ENCODE measurements at places on chromosomes 3 and 15.
A peak's percentile ranks its signal among the peaks of the same experiment; 100 is the strongest.

GRCh38 chr3:116153174-116153573, 292.1 kb downstream of the LSAMP start:
- DNase-seq = no peak

- DNase-seq = no peak
Observed at GRCh38 chr3:124014366-124014942, 22.5 kb upstream of the ROPN1 start.

GRCh38 chr15:96700555-96700954, 370.1 kb downstream of the NR2F2 start:
- DNase-seq = no peak

- no peak for DNase-seq
Observed at GRCh38 chr15:80744826-80745225, 34.3 kb upstream of the CEMIP start.

DNA sequence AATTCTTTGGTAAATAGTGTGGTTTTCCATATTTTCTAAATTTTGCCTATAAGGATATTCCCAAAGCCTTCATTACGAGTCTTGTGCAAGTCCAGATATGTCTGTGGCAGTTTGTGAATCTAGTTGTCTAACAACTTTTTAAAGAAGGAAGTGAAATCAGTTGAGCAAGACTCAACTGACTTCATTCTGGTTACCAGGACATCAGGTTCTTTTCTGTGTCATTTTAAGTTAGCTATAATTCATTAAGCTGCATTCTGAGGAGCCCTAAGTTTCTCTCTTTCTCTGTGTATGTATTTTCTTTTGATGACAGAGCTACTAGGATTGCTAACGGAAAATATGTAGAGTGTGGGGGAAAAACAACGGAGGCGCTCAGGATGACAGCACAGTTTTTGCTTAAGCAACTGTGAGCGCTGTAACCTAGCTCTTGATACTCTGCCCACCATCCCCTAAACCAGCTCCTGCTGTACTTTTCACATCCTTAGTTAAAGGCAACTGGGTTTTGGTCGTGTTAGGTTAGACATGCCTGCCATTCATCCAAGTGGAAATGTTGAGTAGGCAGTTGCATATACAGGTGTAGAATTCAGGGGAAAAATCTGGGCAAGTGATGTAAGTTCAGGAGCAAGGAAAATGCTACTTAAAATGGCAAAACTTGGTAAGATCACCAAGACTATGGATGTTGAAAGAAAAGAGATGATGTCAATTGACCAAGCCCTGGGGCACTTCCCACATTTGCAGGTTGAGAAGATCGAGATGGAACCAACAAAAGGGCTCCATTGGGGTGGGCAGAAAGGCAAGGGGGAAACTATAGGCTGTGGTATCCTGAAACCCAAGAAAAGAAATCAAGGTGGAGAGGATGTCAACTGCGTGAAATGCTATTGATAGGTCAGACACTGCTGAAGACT, 9.2 kb downstream of the MFSD1 start:
- DNase-seq = no peak

GRCh38 chr3:100029689-100030088, 84.6 kb downstream of the FILIP1L start:
- DNase-seq = no peak

GRCh38 chr3:41405466-41405865, 206.2 kb downstream of the CTNNB1 start:
- DNase-seq = no peak

- DNase-seq = peak; percentile 32
Observed at GRCh38 chr3:133426721-133427120, 26.9 kb downstream of the BFSP2 start.

- peak; percentile 47 for DNase-seq
Observed at GRCh38 chr3:185976977-185977678, 39.3 kb upstream of the TRA2B start.

DNA sequence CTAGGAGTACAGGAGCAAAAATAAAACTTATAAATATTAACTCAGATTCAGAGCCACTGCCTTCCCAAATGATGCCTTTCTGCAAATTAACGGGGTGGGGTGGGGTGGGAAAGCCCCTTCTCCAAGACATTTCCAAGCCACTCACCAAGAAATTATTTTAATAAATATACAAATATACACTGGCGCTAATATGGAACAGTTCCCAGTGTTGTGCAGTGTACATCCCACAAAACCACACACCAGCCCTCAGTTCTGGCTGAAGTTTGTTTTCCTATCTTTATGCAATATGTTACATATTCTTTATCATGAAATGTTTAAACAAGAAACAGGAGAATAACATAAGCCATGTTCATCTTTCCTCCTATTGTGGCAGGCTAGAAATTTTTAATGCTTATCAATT, 53.0 kb upstream of the GYG1 start:
- no peak for DNase-seq

DNA sequence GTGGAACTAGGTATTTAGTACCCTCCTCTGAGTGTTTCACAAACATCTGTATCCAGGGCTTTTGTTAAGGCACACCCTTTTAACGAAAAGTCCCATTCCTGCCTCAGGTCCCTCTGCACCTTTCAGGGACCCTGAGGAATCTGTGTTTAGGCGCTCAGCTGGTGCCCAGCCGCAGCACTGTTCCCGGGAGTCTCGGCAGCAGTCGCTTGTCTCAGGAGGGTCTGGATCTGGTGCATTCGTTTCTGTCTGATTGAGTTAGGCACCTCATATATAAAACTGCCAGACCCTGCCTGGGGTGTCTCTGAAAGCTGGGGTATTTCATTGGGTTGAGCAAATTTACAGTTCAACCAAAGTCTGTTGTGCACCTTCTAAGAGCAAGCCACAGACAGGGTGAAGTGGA, 162.8 kb upstream of the TOPAZ1 start:
- no peak for DNase-seq

GRCh38 chr3:7392206-7392605, 531.3 kb downstream of the GRM7 start:
- DNase-seq = no peak

DNA sequence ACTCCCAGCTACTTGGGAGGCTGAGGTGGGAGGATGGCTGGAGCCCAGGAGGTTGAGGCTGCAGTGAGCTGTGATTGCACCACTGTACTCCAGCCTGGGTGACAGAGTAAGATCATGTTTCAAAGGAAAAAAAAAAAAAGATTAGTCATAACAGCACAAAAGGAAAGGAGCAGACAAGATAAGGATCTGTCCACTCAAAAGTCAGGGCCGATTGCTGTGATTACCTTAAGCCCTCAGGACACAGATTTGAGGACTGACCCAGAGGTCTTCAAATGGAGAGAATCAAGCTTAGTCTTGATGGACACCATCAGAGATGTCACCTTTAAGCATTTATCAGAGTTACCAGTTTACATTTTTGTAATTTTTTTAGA, 23.9 kb upstream of the HEG1 start:
- DNase-seq = no peak

DNA sequence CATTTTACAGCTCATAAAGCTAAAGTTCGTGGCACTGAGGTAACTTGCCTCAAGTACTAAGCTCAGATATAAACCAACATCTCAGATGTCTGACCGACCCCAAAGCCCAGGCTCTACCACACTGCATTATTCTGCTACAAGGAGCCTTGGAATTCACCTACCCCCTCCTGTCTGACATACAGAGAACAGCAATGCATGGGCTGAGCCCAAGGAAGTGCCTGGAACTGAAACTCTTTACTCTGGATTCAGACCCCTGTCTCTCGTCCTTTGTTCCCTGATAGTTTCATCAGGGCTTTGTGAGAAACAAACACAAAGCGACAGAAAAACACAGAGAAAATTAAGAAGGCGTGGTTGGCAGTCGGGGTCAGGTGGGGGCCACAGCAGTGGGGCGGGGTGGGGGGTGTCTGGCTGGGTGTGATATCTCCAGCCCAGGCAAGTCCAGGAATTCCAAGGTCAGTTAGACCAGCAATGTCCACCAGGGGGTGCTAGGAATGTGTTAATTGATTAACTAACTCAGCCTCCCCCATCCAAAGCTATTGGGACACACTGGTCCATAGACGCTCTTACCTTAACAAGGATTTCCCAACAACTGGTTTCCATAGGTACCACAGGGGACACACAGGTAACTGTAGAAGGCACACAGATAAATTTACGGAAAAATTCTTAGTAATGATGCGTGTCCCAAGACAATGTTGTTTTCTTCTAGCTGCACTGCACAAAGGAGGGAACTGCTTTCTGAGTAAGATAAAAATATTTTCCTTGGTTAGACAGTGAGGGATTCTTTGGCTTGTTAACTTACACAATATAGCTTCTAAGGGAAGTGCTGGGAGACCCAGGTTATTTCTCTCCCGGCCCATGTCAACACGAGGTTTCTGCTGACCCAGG, 18.8 kb upstream of the SSUH2 start:
- DNase-seq = peak; percentile 32

DNA sequence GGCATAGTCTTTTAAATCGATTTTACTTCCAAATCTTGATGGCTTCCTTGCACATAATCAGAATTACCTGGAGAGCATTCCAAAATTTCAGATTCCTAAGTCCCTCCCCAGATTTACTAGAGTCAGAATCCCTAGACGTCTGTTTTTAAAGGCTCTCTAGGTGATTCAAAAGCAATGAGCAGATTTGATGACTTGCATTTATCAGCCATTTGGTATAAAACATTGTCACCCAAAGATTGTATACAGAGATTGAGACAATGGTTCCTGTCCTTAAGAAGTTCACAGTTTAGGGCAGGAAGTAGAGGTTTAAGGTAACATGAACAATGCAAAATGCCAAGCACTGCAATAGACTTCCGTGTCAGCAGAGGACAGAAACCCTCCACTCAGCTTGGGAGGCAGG, 2.6 kb upstream of the PYGO1 start:
- no peak for DNase-seq

DNA sequence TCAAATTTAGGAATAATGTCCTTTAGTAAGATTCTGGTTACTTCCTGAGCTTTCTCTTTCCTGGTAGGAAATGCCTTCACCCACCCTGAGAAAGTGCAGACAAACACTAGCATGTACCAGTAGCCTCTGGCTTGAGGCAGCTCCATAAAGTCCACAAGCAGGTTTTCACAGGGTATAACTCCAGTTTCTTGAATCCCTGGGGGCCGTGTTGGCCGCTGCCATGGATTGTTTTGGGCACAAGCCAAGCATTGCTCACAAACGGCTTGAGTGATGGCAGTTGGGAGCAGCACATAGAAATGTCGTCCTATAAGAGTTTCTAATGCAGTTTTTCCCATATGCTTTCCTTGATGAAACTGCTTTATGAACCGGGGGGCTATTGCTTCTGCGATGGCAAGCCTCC, 164.1 kb downstream of the STXBP5L start:
- no peak for DNase-seq

GRCh38 chr3:167110901-167111300, 269.2 kb downstream of the ZBBX start:
- no peak for DNase-seq

DNA sequence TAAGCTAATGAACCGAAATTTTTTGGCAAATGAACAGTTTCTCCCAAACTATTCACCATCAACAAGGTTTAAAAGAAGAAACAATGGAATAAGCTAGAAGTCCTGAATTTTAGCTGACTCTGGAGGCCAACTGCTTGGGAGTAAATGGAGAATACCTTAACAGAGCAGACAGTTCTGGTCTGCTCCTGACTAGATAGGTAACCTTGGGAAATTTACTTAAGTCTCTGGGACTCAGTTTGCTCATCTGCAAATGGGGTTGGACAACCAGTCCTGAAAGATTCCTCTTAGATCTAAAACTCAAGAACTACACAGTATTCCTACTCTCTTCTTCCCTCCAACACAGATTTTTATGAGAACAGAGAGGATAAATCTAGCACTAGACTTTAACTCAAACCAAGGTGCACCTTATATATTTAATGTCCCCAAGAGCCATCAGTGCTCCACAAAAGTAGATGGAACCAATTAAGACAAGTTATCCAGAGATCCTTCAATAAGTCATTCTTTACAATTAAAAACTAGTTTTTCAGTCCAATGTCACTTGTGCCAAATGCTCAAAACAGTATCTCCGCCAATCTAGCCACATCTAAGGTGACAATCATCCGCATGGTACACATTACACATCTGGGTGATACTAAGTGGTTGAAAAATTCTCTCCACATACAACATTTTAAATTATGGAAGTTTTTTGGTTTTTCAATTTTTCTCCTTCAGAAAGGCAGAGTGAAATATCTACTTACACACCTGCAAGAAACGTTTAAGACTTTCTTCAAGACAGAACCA, 1.5 kb downstream of the RHOA start:
- DNase-seq = no peak

DNA sequence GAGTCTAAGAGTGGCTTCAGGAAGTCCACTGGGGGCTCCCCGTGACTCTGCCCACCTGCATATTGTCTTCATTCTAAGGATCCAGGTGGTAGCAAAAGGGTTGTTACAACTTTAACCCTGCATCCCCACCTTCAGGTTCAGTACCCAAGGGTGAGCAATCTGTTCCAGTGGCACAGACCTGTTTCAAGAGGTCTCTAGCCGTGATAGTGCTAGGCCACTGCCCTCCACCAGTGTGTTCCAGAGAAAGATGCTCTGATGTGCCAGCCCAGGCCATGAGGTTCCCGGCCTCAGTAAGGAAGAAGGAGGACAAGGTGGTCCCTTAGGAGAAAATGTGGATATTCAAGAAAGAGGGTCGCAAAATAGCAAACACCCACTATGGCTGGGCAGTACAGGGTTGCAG, 87.0 kb downstream of the IGF1R start:
- DNase-seq = no peak

DNA sequence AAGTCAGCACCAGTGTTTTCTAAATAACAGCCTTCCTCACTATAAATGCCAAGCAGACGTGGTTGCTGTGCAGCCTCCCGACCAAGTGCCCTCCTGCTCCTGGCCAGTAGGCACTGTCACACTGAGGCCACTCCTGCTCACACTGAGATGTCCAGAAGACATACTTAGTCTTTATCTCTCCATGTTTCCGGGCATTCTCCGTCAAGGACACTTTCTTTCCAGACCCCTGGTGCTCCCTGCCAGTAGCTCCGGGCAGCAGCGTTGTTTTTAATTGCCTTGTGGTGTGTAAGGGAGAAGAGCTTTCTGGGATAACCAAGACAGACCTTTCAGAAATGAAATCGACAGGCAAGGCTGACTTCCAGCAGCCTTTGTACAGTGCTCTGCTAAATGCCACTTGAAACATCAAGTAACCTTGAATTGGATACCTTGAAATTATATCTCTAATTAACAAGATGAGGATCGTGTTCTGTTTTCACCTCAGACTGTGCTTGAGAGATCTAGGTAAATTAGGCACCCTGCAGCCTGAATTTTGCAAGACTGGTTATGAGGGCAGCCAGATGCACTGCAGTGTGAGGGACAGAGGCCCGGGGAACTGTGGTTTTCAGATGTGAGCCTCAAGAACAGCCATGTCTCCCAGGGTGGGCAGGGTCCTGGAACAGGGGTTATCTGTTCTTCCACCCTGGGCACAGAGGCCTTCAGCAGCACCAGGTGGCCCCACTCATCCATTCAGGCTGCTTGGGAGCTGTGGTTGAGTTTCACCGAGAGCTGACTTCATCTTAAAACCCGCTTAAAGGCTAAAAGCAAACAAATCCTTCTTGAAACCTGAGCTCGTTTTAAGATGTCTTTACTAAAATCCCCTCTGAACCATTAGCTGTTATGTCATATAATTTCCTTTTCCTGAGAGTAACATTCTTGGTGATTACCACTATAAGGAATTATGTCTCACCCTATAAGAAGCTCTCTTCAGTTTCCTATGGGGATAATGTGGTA, 105.5 kb upstream of the IL12A start:
- peak; percentile 45 for DNase-seq
